Osteocyte (in vitro differentiated cells): ENCODE measurements at places on chromosomes 16 and 17. TPM values are rescaled to one million over a fixed set of nuclear protein-coding genes. Genes with fewer than 3 reads are reported as not detected.

The ORAI3 gene
- total RNA-seq: 25.2 and 30.0 TPM in 2 replicates

The RAB11FIP4 gene
- total RNA-seq: 0.99 and 1.0 TPM in 2 replicates

The SCARF1 gene
- total RNA-seq: 0.21 and 0.64 TPM in 2 replicates

The MT1H gene
- total RNA-seq: not detected in 2 replicates

The KRT20 gene
- not detected in 2 replicates for total RNA-seq

The TBC1D3H gene
- total RNA-seq: not detected in 2 replicates

- H3K4me3 ChIP-seq: no peak overlapping the region
- DNase-seq: peak; percentile 78
- peaks cover 5% of the 10 kb centered on the region for H3K27me3 ChIP-seq
- H3K36me3 ChIP-seq: no peaks in the 10 kb centered on the region
These were observed 15.4 kb downstream of the SLC25A10 start for GRCh38 chr17:81727324-81728031.

DNA sequence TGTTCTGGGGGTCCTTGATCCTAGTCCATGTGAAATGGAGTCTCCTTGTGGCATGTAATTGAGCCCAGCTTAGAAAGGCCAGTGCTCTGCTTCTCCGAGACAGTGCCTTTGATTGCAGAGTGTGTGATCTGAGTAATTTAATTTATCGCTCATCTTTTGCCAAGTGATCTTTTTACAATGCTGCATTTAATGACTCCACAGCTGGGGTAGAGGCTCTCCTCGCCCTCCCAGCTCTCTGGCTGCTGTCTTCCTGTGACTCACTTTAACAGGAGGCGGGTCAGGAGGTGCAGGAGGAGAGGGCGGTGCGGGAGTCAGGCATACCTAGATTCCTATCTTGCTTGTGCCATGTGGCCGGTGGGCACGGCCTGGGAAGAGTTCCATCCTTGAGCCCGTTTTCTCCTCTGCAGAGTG, 113.4 kb upstream of the FOXF1 start:
- no peak overlapping the region for H3K27ac ChIP-seq
- no peak overlapping the region for H3K4me3 ChIP-seq
- H3K27me3 ChIP-seq: peaks cover 10% of the 10 kb centered on the region
- no peaks in the 10 kb centered on the region for H3K36me3 ChIP-seq

- H3K27me3 ChIP-seq: peaks cover 13% of the 10 kb centered on the region
- H3K36me3 ChIP-seq: no peaks in the 10 kb centered on the region
- peak overlapping the region; percentile 71 for H3K4me3 ChIP-seq
- no peak for DNase-seq
These were observed 4.9 kb upstream of the CBX4 start for GRCh38 chr17:79843816-79844800.

DNA sequence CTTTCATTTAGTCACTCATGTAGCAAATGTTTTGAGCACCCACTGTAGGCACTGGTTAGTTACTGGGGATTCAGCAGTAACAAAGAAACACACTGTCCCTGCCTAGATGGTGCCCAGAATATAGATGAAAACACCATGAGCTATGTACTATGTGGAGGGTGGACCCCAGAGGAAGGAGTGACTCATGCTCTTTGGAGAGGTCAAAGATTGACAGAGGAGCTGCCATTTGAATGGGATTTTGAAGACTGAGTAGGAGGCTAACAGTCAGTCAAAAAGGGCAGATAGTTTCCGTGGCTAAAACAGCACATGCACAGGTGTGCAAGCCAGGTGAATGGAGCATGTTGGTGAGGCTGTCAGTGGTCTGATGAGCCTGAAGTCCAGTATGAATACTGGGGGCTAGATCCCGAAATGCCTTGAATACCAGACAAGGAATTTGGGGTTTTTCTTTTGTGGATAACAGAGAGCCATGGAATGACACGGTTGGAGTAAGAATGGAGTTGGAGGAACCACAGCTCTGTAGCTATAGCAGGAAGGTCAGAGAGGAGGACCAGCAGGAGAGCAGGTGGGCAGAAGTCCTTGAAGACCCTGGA, 6.1 kb downstream of the IL21R start:
- peaks cover 23% of the 10 kb centered on the region for H3K27me3 ChIP-seq
- H3K36me3 ChIP-seq: no peaks in the 10 kb centered on the region
- no peak overlapping the region for H3K4me3 ChIP-seq
- DNase-seq: no peak
- peaks cover 10% of the 10 kb centered on the region for H3K4me1 ChIP-seq

DNA sequence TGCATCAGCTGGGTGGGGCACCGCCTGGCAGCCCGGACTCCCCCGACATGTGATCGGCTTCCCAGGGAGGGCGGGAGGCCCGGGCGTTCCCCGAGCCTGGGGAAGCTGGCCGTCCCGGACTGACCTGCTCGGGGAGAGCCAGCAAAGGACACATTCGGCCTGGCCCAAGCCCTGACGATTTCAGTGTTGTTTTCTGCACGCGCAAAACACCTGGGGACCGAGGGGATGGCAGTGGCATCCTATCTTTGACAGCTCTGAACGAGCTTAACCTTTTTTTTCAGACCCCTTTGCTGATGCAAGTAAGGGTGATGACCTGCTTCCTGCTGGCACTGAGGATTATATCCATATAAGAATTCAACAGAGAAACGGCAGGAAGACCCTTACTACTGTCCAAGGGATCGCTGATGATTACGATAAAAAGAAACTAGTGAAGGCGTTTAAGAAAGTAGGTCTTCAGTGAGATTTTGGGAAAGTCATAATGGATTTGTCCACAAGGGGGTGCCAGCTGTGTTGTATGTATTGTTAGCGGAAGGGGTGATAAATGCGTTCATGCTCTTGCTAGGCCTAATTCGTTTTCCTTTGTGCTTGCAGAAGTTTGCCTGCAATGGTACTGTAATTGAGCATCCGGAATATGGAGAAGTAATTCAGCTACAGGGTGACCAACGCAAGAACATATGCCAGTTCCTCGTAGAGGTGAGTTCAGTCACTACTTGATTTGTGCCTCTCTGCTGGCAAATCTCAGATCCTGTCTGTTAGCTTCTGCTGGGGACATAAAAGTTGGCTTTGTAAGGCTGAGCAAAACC, 1.0 kb downstream of the EIF1 start:
- H3K27ac ChIP-seq: peak overlapping the region; percentile 100
- no peaks in the 10 kb centered on the region for H3K27me3 ChIP-seq
- no peak for DNase-seq
- peak overlapping the region; percentile 92 for H3K4me3 ChIP-seq
- H3K4me1 ChIP-seq: peaks cover 21% of the 10 kb centered on the region
- peaks cover 42% of the 10 kb centered on the region for H3K36me3 ChIP-seq

- H3K4me1 ChIP-seq: peaks cover 24% of the 10 kb centered on the region
- no peaks in the 10 kb centered on the region for H3K36me3 ChIP-seq
- DNase-seq: no peak
- H3K27me3 ChIP-seq: no peaks in the 10 kb centered on the region
- H3K4me3 ChIP-seq: no peak overlapping the region
These were observed 7.5 kb upstream of the SNTB2 start for GRCh38 chr16:69179328-69180010.

DNA sequence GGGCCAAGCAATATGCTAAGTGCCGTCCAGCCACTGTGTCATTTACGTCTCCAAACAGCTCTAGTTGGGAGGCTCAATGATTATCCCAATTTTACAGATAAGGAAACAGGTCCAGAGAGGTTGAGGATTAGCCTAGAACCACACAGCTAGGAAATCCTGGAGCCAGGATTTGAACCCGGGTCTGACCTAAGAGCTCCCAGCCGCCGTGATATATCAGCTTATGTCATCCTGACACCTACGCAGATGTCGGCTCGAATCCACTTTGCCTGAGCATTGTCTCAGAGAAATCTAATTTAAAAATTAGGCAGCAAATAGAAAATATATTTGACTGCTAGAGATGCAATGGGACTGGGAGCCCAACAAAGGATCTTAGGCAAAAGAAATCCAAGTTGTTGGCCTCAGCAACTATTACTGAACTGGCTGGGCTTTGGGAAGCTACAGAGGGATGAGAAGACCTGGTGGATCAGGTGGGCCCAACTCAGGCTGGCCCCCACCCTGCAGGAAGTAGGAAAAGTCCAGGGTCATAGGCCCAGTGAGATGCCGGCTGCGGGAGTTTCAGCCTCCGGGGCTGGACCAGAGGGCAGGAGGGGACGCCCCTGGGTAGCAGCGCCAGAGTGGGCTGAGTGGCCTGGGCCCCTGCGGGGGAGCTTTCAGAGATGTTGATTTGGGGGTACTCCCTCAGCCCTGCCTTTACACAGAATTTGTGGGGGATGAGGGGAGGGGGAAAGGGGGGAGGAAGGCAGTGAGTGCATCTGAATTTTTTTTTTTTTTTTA, 35.1 kb upstream of the IL21R start:
- H3K36me3 ChIP-seq: peaks cover 4% of the 10 kb centered on the region
- H3K27me3 ChIP-seq: no peaks in the 10 kb centered on the region

- H3K27ac ChIP-seq: peak overlapping the region; percentile 73
- no peak overlapping the region for H3K4me3 ChIP-seq
- no peaks in the 10 kb centered on the region for H3K27me3 ChIP-seq
- H3K4me1 ChIP-seq: peaks cover 44% of the 10 kb centered on the region
- DNase-seq: peak; percentile 80
These were observed 88.5 kb upstream of the TOB1 start for GRCh38 chr17:50954641-50955121.

DNA sequence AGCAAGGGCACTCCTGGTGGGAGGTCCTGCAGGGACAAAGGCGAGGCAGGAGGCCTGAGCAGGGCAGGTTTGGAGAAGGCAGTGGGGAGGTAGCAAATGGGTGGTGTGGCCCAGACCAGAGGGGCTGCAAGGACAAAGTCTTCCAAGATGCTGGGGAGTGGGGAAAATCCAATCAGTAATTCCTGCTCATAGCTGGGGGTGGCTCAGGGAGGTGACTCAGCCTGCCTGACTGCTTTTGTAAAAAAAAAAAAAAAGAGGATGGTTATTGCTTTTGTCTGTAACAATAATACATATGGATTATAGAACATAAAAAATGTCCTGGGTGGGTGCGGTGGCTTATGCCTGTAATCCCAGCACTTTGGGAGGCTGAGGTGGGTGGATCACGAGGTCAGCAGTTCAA, 5.2 kb downstream of the IL34 start:
- no peaks in the 10 kb centered on the region for H3K27me3 ChIP-seq
- peaks cover 66% of the 10 kb centered on the region for H3K4me1 ChIP-seq
- H3K4me3 ChIP-seq: no peak overlapping the region

DNA sequence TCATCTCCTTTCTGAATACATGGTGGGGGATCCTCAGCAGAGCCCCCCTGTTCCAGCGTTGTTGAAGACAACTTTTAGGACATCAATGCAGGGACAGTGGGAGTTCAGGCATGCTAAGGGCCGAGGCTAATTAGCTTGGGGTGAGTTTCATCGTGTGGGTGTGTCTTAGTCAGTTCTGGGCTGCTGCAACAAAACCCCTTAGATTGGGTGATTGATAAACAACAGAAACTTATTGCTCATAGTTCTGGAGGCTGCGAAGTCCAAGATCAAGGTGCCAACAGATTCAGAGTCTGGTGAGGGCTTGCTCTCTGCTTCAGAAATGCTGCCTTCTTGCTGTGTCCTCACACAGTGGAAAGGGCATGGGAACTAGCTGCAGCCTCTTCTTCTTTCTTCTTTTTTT, 214.0 kb downstream of the NTN1 start:
- no peak for DNase-seq
- H3K4me1 ChIP-seq: peaks cover under 1% of the 10 kb centered on the region
- H3K27ac ChIP-seq: no peak overlapping the region

- peak overlapping the region; percentile 68 for H3K4me3 ChIP-seq
- no peaks in the 10 kb centered on the region for H3K4me1 ChIP-seq
- no peak for DNase-seq
- H3K27ac ChIP-seq: no peak overlapping the region
These were observed 14.4 kb downstream of the ZNF232 start for GRCh38 chr17:5097101-5097834.

- DNase-seq: no peak
- H3K36me3 ChIP-seq: peaks cover 1% of the 10 kb centered on the region
- H3K27me3 ChIP-seq: no peaks in the 10 kb centered on the region
- H3K4me1 ChIP-seq: peaks cover 28% of the 10 kb centered on the region
- H3K4me3 ChIP-seq: peak overlapping the region; percentile 99
These were observed 1.2 kb upstream of the HEXIM1 start for GRCh38 chr17:45146890-45147580.

DNA sequence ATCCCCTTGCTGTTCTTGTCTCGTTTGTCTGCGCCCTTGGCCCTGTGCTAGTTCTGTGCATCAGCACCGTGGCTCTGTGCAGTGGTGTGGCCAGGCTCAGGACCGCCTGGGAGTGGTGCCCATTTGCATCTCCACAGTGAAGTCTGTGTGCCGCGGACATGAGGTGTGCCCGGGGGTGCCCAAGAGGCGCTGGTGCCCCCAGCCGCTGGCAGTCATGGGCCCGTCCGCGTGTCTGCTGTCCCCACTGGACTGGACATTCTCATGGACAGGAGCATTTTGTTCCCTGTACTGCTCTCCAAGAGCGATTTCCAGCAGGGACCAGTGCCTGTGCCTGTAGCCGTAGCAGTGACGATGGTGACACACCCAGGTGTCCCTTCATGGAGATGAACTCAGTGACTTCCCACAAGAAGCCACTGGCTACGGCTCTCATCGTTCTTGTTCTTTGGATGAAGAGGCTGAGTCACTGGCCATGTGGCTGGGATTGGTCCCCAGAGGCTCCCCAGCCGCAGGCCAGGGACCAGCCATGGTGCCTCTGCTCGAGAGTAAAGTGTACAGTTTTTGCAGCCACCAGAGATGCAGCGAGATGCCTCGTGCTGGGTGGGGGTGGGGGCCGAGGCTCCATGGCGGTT, 13.0 kb upstream of the MC1R start:
- H3K4me3 ChIP-seq: no peak overlapping the region
- no peak for DNase-seq
- H3K27me3 ChIP-seq: no peaks in the 10 kb centered on the region
- peaks cover 30% of the 10 kb centered on the region for H3K36me3 ChIP-seq
- no peak overlapping the region for H3K27ac ChIP-seq

DNA sequence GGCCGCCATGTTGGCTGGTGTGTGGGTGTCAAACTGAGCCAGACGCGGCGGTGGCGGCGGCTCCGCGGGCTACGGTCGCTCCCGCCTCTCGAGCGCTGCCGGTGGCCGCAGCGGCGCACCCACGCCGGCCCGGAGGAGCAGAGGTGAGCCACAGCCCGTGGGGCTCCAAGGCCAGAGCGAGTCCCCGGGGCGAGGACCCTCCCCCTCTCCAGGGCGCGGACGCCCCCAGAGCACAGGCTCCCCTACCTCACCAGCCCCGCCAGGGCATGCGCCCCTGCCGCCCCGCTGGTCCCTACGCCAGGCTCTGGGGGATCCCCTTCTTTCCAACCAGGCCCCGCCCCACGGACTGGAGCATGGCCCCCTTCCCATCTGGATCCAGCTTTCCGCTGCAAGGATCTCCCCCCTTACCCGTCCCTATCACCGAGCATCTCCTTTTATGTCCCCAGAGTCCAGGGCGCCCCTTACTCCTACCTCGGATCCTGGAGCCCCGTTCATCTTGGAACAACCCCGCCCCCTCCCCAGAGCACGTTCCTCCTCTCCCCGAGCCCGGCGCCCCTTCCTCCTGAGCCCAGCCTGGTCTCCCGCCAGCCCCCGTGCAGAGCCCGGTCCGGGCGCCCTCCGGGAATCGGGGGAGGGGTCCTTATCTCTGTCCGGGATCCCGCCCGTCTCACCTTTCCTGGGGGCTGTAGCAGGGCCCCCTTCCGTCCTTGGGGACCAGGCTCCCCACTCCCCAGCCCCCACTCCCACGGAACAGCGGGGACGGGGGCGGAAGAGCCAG, 412 bp downstream of the EPN2 start:
- H3K36me3 ChIP-seq: peaks cover 3% of the 10 kb centered on the region
- peaks cover 19% of the 10 kb centered on the region for H3K4me1 ChIP-seq
- H3K27ac ChIP-seq: no peak overlapping the region
- peak; percentile 85 for DNase-seq
- H3K27me3 ChIP-seq: no peaks in the 10 kb centered on the region
